ENCODE measurements at places on chromosomes 11 and 22.

- no peak for DNase-seq
These were observed 771.5 kb downstream of the DLG2 start for GRCh38 chr11:84855508-84856245.

GRCh38 chr22:48267681-48268080 is 1505.2 kb downstream of the TBC1D22A start:
- no peak for DNase-seq

DNA sequence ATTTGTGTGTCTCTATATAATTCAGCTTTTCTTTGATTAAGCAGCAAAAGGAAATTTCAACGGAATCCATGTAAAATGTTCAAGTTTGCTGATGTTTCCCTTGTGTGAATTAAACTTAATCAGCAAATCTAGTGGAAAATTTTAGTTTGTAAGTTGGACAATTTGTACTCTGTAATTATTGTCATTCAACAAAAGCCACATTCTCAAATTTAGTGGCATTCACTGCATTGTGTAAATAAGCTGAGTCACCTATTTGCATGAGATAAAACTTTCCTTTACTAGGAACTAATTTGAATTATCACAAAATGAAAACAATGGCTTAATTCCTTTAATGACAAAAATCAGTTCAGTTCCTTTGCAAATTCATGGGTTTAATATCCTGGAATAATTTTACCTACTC is 784.2 kb upstream of the CCDC179 start:
- no peak for DNase-seq

- no peak for DNase-seq
These were observed 2.5 kb downstream of the WBP2NL start for GRCh38 chr22:42001121-42001520.

- DNase-seq, result no peak
These were observed 58.4 kb downstream of the PISD start for GRCh38 chr22:31603574-31603973.

DNA sequence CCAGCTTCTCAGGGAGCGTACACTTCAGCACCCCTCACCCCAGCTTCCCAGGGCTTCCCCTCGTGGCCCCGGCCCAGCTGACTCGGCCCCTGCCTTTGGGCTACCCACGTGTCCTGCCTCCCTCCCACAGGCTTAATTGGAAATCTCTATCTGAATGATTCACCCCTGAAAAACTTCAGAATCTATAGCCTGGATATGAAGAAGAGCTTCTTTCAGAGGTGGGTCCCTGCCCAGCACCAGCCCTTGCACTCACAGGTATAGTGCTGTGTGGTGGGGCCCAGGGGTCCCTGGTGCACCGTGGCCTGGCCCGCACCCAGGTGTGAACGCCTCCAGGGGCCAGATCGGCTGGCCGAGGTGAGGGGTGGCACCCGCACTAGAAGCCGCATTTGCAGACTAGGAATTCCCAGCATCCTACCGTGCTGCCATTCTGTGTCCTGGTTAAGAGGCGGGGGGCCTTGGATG is 38.4 kb downstream of the B3GAT1 start:
- DNase-seq, result no peak

- no peak for DNase-seq
These were observed 430.9 kb downstream of the ETS1 start for GRCh38 chr11:128156486-128156885.
